ENCODE measurements at places on chromosomes 6 and 20. TPM values are rescaled to one million over a fixed set of nuclear protein-coding genes. Genes with fewer than 3 reads are reported as not detected.

The SKIC2 gene
- polyA plus RNA-seq, result 28.8 TPM

The KCNG1 gene
- not detected for polyA plus RNA-seq

The SLC52A3 gene
- 0.32 TPM for polyA plus RNA-seq

The HLA-DQA2 gene
- 0.25 TPM for polyA plus RNA-seq

The JPH2 gene
- 63.9 TPM for polyA plus RNA-seq

DNA sequence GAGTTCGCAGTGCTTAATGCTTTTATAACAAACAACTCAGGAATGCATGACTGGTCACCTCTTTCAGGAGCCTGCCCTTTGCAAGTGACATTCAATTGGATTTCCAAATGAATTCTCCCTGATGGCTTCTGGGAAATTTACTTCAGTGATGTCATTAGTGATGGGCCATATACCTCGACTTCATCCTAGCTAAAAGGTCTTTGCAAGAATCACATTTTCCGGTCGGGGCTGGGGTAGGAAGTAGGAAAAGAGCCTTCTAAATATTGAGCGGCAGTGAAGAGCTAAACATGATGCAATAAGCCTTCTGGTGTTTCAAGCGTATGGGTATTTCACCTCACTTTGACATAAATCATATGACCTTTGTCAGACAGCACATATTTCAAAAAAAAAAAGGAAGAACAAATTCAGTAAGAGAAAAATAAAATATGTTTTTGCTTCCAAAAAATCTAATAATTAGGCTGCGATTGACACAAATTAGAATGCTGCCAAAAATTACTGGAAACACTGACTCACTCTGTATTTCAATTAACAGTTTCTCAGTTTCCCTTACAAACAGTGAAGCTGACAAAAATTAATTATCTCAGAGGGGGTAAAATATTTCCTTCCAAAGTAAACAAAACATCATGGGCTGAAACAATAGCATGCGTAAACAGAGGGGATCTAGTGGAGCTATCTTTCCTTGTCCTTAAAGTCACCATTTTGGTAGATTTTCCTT is 39.8 kb downstream of the ADTRP start:
- DNase-seq, result no peak

DNA sequence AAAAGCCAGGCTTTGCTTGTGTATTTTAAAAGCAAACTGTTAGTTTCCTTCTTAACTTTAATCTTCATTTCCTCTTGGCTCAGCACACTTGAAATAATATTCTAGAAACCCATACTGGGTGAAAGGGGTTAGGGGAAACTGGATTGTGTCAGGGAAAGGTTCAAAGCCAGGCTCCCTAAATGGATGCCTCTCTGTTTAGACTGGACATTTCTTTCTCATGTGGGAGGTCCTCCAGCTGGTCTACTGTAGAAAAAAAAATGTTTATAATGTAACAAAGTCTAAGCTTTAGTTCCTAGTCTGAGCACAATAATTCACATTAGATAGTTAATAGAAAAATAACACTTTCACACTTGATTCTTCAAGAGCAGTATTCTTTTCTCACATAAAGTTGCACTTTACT is 89.0 kb upstream of the AKIRIN2 start:
- no peak for DNase-seq

DNA sequence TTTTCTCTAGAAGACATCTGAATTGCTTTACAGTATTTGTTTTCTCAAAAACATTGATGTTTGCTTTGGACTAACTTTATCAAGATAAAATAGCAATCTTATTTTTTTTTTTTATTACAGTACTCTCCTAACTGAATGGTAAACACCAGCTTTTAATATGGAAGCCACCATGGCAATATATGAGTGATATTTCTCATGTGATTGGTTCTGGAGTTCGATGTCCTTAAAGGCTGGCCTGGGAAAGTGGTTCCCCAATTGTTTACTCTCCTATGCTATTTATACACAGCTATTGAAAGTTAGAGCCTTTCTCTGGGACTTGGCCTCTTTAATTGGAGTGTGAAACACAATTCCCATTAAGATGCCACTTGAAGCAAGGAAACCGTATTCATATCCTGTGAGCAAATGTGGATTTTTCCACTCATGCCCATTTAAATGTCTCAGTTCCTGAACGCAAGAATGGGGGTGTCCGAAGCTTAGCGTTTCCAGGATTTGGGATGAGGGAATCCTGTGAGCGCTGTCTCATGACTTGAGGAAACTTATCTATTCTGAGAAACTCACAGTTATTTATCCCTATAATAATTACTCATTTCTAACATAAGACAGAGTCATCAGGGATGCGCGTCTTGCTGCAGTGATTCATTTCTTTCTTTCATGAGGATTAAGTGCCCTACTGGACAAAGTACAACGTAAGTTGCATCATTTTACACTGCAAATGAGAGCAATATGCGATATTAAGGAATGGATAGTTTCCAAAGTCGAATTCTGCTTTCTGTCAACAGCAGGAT is 143.3 kb upstream of the PREP start:
- DNase-seq, result no peak

GRCh38 chr6:107585815-107586435 is 96.0 kb downstream of the SOBP start:
- DNase-seq, result no peak

GRCh38 chr6:17904491-17905120 is 82.8 kb downstream of the KIF13A start:
- DNase-seq, result no peak

- no peak for DNase-seq
Observed at GRCh38 chr6:168433898-168434297, 7.1 kb upstream of the SMOC2 start.

DNA sequence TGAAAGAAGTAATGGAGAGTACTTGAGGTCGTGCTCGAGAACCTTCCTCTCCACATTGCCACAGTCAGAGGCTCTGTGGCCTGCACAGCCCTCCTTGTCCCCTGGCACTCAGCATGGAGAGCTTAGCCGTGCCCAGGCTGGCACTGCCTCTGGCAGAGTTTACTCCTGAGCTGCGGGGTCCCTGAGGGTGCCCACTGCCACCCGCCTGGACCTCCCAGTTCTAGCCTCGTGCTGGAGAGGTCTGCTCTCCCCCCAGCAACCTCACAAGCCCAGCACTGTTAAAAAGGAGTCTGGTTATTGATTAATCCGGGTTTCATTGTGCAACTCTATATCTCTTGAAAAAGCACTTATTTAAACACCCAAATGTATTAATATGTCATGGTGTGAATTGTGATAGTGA is 226.8 kb downstream of the TMEM242 start:
- no peak for DNase-seq

- DNase-seq, result no peak
Observed at GRCh38 chr6:35173427-35174087, 32.4 kb upstream of the TCP11 start.

DNA sequence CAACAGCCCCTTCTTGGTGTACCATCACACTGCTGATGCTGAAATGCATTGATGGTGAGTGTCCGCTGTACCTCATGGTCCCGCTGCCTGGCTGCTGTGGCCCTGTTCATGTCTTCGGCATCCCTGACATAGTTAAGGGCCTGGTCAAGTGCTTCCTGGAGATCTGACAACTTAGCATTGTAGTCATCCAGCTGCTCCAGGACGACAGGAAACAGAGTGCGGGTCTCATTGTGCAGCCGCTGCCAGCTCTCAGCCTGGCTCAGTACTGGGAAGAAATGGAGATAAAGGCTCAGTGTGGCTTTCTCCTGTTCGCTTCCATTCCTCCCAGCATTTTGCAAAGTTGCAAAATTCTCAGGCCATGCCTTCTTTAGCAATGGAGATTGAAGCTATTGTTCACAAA is 81.8 kb downstream of the LAMA4 start:
- no peak for DNase-seq

GRCh38 chr6:167932468-167933276 is 64.8 kb upstream of the KIF25 start:
- no peak for DNase-seq

DNA sequence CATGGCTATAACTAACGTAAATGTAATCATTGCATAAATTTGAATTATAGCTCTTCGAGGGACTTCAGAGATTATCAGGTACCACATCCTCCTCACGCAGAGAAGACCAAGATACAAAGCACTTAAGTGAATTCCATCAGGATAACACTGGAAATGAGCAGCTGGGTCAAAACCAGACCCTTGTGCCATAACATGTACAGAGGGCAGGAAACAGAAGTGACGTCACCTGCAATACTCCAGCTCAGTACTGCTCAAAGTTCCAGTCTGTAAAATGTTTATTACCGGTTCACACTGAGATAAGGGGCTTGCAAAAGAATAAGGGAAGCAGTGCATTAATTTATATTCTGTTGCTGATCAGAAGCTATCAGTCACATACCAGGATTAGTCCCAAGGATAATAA is 45.8 kb downstream of the RGS17 start:
- no peak for DNase-seq

DNA sequence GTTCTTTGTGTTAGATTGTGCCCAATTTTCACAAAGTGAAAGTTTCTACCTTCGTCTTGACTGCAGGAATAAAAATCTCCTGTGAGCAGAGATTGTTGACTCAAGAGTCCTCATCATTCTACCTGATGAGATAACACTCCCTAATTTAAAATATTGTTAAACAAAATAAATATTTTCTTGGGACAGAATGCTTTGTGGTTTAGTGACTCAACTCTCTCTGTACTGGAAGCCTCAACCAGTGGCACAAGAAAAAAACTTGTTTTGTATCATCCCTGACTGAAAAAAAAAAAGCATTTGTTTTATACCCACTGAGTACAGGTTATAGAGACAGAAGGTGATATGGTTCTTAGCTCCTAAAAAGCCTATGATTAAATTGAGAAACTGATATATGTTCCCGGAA is 78.9 kb downstream of the CRYBG1 start:
- no peak for DNase-seq

DNA sequence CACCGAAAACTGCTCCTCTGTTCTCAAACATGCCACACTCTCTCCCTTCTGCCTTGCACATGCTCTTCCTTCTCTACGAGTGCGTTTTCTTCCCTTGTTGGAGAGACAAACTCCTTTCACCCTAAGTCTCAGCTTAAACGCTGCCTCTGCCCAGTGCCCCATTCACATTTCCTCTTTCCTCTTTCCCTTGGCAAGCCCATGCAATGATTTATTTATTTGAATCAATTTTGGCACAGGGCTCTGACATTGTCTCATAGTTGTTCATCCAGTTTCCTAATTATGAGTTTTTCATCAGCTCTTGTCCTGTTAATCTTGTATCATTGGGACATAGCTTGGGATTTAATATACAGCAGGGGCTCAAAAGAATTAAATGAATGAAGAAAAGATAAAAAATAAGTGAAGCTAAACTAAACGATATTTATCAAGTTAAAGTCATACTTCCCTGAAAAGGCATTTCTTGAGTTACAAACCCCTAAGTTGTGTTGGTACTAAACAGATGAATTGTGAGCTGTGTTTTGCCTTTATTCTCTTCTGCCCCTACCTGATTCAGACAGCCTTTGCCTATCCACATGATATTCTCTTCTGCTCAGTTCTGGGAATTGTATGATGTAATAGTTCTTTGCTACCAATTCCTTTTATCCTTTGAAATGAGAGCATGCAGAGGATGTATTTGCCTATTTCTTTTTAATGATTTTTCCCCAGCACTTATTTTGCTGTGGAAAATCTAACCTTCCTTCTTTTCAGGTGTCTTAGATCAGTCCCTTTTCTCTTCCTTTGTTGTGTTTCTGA is 704.4 kb downstream of the UTRN start:
- DNase-seq, result no peak

DNA sequence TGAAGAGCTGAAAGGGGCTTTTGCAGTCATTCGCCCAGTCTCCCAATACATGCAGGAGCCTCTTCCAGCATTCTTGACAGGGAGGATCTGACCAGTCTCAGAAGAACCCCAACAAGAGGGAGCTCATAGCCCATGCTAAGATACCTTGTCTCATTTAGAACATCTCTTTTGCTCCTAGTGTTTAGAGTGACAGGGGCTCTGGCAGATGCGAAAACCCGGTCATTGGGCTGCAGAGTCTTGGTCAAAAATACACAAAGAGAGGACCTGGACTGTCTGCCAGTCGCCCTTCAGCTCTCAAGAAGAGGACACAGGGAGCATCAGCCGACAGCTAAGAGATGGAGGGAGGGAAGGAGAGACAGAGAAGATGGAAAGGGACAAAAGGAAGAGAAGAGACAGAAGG is 700 bp downstream of the GUCA1B start:
- DNase-seq, result no peak

DNA sequence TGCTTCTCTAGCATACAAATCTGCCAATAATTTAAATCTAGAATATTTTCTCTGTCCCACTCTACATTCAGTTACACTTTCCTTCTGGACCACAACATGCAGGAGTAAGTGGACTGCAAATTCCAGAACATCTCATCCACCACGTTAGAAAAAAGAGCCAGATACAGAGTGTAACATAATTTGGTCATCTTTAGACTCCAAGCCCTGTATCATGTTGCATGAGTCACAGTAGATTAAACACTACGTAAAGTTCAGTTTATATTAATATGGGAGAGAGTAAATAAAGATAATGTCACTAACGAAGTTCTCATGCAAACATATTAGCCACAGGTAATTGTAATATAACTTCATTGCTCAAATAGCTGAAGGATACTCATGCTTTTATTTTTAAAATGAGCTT is 327.0 kb downstream of the C6orf118 start:
- no peak for DNase-seq

DNA sequence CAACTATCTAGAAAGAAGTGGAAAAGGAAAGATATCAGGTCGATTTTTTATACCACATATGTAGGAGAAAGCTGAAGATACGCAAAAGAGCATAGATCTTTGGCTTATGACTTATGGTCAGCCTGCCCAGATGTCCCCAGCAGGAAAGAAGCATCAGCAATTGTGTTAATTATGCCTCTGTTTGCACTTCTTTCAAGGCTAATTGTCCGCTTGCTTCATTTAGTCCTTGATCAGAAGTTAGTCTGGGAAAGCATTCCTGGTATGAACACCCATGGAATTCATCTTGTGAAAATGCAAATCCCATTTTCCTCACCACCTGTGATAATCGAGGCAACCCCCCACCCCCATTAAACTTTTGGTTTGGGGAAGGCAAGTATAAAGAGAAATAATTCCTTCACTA is 62.8 kb downstream of the ATP9A start:
- no peak for DNase-seq

- no peak for DNase-seq
Observed at GRCh38 chr6:71665931-71666330, 220.4 kb upstream of the RIMS1 start.

DNA sequence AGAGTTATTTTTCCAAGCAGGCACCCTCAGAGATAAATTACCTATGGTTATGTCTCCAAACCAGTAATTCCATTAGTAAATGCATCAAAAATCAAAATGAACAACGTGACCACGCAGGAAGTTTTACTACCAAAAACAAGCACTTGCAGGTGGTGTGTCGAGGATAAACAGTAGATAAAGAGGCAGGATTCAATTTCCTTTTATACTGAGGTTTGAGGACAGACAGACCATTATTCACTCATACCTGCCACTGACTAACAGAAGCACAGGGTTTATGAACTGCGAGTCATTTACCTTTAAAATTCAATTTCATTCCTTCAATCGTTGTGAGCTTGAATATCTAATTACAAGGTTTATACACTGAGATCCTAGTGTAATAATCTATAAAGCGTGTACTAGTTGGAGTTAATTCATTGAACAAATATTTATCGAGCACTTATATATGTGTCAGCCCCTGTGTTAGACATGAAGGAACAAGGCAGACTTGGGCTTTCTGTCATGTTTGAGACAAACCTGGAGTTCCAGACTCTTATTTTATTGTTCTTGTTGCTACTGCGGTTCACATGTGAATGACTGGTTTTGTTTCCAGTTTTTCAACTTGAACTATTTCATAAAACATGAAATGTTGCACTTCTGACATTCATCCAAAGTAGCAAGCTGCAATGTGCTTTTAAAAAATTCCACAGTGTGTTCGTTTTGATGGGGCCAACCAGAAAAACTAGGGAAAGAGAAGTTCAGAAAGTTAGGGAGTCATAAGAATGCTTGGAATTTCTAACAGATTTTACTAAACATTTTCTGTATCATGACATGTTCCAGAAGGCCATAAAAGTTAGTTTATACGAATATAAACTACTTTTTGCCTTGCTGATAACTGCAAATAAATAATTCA is 205.6 kb downstream of the UST start:
- DNase-seq, result peak; percentile 65
